Foreskin fibroblast (primary cell): ENCODE measurements at places on chromosomes 1 and 21.

DNA sequence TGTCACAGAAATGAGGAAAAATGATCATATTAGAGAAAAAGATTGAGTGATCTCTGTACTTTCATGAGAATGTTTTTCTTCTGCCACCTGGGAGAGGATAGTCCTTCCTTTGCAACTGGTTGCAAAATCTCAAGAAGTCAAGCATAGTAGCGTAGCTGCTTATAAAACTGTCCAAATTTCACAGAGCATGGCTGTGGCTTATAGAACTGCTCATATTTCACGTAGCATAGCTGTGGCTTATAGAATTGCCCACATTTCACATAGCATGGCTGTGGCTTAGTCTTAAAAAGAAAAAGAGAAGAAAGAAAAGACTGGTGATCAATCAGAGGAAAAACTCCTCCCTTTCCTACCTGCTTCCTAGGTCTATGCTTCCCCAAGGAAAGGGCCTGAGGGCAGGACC lies 329.5 kb downstream of the SIPA1L2 start:
- no peak for DNase-seq

GRCh38 chr1:49026230-49026811 lies 249.6 kb upstream of the BEND5 start:
- no peak for DNase-seq

GRCh38 chr1:226494092-226494609 lies 54.4 kb upstream of the STUM start:
- DNase-seq = peak; percentile 16

DNA sequence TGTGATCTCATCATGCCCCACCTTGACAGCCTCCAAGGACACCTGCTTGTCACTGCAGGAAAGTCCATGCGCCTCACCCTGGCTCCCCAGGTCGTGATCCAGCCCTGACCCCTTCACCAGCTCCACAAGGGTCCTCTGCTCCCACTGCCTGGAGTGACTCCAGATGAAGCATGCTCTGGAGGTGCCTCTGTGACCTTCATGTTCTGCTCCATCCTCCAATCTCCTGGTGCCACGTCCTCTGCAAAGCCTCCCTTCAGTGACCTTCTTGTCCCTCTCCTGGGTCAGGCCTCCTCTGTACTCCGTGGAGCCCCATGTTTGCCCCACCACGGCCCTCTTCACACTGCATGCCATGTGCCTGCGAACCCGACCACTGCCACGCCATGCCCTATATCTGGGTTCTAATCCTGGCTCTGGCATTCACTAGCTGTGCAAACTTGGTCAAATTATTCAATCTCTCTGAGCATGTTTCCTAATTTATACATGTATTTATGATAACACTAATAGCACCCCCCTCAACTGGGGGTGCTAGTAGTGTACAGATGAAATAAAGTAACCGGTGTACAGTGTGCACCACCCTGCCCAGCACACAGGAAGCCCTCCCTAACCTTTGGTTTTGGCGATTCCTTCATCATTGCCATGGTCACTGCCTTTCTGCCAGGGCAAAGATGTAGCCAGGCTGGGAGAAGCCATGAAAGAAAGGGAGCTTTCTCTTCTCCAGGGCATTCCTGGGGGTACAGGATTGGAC lies 77.4 kb downstream of the STUM start:
- no peak for DNase-seq

DNA sequence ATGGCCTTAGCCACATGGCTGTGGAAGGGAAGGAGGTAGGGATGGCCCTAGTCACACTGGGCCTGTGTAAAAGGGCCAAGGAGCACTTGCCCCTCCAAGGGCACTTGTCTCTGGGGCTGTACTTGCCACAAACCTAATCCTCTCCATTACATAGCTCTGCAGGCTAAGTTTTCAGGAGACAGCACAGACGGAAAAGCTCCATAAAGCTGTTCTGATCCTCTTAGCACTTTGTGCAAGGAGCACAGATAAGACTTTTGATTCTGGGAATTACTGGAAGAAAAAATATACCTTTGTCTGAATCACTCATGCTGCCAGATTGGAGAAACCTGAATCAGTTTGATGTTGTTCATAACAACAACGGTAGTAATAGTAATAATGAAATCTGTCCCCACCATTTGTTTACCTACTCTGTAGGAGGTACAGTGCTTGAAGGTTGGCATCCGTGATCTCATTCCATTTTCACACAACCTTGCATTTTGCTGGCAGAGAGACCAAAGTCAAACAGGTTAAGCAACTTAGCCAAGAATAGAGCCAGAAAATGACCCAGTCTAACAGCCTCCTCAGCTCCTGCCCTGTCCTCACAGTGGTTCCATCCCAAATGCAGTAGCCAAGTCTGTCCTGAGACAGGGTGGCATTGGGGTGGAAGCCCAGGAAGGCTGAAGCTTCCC lies 207.1 kb downstream of the ROR1 start:
- no peak for DNase-seq

DNA sequence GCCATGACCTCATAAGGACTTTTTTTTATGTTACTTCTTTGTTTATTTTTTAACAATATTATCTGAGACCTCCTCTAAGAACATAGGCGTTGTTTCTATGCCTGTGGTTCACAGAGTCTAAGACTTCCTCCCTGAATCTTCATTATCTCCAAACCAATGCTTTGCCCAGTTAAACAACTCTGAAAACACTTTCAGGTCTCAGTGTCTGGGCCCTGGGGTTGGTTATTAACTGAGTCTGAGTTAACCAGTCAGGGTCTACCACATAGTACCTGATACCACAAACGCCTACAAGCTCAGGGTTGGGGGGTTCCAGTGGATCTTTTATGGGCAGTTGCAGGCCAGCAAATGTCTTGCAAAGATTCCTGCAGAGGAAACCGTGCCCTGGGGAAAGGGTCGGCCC lies 138.2 kb downstream of the AJAP1 start:
- no peak for DNase-seq

DNA sequence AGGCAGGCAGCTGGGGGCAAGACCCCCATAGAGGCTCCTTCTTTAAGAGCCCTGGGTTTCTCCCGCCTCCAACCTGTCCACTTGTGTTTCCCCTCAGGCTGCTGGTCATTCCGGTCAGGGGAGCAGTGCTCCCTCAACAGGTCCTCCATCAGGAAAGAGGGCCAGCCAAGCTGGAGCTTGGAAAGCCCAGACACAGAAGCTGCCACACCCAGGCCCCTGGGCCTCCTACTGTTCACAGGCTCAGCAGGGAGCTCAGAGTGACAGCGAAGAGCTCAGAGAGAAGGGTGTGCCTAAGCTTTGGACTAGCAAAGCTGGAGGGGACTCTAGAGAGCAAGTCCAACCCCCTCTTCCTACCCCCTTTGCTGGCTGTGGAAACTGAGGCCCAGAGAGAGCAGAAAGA lies 10.3 kb upstream of the CDCP2 start:
- DNase-seq = no peak
